T-helper 2 cell (primary cell): ENCODE measurements at places on chromosomes 1 and 21.

- no peak for DNase-seq
Measured at GRCh38 chr1:96253246-96254035, 468.1 kb upstream of the PTBP2 start.

DNA sequence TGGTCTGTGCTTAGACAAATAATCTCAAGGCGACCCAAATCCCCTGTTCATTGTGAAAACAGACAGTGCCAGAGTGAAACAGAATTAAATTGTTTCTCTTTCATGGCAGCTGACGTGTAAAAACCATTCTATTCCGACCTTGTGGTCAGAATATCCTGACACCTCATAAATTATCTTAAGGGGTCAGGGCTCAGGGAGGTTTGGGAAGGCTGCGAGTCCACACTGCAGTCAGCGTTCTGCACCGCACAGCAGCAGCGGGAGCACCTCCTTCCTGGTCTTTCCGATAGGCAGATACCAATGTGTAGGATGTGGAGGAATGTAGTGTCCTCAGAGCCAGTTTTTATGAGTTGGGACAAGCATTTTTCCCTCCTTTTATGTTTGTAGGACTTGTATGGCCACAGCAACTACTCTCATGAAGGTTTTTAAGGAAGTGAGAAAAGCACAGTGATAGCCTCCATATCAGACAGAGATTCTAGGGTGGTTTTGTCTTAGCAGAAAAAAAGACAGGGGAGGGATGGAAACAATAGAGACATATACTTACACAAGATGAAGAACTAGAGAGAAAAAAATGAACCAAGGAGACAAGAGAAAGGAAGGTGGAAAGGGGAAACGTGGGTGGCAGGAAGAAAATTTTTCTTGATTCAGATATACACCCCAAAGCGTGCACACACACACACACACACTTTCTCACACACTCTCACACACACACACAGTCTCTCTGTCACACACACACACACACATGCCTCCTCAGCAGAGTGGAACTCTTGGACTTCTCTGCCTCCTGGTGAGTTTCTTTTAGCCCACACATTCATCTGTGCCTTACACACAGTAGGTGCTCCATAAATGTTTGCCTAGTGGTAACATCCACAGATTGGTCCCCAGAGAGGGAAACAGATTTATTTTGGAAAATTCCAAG, 68.6 kb downstream of the NTMT2 start:
- DNase-seq: no peak

DNA sequence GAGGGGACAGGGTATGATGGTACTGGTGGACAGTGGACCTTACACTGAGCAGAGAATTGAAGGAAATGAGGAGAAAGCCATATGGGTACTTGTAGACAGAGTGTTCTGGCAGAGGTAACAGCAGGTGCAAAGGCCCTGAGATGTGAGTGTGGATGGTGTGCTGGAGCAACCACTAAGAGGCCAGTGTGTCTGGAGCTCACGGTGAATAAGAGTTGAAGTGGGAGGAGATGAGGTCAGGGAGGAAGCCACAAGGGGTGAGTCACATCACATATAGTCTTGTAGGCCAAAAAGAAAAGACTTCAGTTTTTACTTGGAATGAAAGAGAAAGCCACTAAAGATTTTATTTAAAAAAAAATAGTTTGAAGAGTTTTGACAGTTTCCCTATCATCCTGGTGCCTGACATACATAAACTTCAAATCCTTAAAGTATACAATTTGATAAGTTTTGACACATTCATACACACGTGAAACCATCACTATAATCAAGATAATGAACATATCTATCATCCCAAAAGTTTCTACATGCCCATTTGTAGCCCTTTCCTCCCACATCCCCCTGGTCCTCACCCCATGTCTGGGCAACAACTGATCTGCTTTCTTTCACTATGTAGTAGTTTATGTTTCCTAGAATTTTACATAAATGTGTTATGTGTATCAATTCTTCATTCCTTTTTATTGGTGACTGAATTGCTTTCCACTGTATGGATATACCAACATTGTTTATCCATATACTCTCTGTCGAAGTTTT, 148.4 kb downstream of the GPATCH2 start:
- peak; percentile 89 for DNase-seq

- DNase-seq: no peak
Measured at GRCh38 chr21:41727784-41728763, 38.8 kb downstream of the RIPK4 start.

DNA sequence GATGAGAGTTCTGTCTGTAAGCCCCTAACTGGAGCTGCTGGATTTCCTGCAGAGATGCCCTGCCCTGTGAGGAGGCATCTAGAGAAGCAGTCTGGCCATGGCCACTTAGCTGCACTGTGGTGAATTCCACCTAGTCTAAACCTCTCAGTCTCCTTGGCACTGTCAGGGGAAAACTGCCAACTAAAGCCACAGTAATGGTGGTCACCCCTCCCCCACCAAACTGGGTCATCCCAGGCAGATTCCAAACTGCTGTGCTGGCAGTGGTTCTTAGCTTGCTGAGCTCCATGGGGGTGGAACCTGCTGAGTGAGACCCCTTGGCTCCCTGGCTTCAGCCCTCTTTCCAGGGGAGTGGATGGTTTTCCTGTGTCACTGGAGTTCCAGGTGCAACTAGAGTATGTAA, 740.6 kb downstream of the RWDD3 start:
- no peak for DNase-seq

GRCh38 chr1:110636149-110636935, 30.2 kb upstream of the KCNA2 start:
- no peak for DNase-seq

- no peak for DNase-seq
Measured at GRCh38 chr1:205256951-205257625, 29.3 kb downstream of the TMCC2 start.

DNA sequence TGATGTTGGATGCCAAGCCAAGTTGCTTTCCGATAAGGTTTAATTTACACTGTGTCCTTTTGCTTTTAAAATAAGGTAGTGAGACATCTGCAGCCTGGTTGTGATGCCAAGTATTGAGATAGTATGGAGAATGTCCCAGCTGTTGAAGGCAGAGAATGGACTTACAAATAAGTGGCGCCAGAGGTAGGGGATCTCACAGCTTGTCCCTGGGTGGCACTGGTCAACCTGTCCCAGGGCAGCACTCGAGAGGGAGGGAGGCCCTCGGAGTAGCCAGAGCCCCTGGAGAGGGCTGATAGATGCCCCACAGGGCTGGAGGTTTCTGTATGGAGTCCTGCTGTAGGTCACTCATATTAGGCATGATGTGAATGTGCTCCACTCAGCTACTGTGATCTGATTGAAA, 98.5 kb downstream of the GALNT2 start:
- DNase-seq: no peak

DNA sequence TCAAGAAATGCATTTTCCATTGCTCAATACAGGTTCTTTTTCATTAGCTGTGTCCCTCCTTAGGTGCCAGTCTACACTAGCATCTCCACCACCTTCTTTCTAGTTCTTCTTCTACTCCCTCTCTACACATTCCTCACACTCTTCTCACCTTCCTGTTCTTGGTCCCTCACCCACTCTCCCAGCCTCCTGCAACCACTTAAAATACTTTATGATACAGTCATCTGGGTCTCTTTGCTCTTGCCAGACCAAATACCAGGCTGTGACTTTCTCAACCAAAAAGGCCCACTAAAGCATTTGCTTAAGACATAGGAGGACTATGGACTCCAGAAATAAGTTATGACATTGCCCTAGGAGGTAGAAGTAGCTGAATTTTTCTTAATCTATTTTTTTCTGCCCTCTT, 35.1 kb downstream of the PIGM start:
- DNase-seq: no peak

- DNase-seq: no peak
Measured at GRCh38 chr1:30061292-30062220, 661.8 kb downstream of the MATN1 start.

DNA sequence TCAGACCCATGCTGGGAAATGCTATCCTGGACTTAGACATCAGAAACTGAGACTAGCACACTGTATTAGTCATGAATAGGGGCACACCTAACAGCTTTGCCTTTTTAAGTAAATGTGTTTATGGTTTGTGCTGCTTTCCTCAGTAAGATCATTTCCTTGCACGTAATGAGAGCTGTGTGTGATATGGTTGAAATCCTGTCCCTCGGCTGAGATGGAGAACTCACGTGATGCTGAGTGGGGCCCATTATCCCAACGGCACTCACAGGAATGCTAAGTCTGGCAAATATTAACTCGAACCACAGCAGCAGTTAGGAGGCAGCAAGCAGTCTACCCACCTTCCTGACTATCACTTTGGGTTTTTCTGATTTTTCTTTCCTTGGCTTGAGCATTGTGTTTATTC, 38.2 kb downstream of the BCL9 start:
- DNase-seq: no peak

- DNase-seq: no peak
Measured at GRCh38 chr1:12505639-12506280, 112.2 kb downstream of the DHRS3 start.

GRCh38 chr1:66690666-66691381, 61.4 kb upstream of the DYNLT5 start:
- no peak for DNase-seq

GRCh38 chr1:228424685-228425660, 8.3 kb upstream of the TRIM17 start:
- no peak for DNase-seq

GRCh38 chr1:32770221-32770731, 46.9 kb downstream of the YARS1 start:
- no peak for DNase-seq

DNA sequence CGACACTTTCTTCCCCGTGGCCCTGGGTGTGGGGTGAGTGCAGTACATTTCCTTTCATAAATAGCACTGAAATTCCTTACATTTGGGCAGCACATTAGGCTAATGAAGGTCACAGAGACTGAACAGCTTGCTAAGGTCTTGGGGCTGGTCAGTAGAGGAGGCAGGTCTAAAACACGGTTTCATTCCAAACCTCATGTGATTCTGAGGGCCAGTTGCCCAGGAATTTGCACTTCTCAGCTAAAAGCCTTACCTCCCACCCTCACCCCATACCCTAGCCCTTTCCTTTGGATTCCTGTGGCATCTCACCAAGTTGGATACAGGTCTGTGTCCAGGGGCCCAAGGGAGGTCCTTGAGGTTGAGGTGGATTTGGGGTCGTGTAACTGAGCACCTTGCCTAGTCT, 147.8 kb upstream of the CD34 start:
- no peak for DNase-seq

- no peak for DNase-seq
Measured at GRCh38 chr1:7656557-7657215, 114.4 kb upstream of the VAMP3 start.

GRCh38 chr1:36035154-36035553, 48.7 kb upstream of the TEKT2 start:
- DNase-seq: no peak

DNA sequence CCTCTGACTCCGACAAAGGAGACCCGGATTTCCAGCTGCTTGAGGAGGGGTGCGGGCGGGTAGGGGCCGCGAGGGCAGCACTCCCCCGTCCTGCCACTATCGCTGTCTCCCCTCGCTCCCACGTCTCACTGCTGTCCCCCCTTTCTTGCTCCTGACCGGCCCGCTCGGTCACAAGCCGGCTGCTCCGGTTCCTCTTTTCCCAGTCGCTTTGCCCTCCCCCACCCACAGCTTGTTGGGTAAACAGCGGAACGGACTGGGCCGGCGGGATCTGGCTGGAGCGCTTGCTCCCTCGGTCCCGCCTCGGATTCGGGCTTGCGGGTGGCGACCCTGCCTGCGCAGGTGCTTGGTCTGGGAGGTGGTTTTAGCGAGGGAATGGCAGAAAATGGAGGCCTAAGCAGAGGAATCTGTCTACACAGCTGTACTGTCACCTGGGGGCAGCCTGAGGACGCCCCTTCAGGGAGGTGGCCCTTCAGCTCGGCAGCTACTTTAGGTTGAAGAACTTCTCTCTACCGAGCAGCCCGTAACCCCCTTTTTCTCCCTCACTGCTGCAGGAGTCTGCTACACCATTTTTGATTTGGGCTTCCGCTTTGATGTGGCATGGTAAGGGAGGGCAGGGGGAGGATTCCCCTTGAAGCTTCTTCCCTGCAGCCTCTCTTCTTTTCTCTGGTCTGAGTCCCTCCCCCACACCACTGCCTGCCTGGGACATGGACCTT, 645 bp downstream of the ATP6V0B start:
- DNase-seq: peak; percentile 36

DNA sequence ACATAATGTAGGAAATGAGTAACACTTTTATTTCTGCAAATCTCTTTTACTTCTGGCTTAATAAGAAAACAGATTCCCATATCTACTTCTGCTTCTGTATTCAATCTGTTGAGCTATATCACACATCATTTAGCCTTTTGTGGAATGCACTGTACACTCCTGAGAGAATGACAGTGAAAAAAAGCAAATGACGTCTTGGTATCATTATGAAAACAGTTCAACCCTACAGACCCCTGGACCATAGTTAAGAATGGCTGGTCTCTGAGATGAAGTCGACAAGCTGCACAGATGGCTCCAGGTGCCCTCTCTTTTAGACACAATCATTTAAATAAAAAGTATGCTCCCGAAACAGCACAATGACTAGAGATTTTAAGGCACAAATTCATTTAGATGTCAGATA, 247.0 kb downstream of the RERE start:
- no peak for DNase-seq

- DNase-seq: no peak
Measured at GRCh38 chr1:189500778-189501177, 976.9 kb downstream of the BRINP3 start.

- no peak for DNase-seq
Measured at GRCh38 chr1:43936431-43937151, 3.0 kb downstream of the ARTN start.

DNA sequence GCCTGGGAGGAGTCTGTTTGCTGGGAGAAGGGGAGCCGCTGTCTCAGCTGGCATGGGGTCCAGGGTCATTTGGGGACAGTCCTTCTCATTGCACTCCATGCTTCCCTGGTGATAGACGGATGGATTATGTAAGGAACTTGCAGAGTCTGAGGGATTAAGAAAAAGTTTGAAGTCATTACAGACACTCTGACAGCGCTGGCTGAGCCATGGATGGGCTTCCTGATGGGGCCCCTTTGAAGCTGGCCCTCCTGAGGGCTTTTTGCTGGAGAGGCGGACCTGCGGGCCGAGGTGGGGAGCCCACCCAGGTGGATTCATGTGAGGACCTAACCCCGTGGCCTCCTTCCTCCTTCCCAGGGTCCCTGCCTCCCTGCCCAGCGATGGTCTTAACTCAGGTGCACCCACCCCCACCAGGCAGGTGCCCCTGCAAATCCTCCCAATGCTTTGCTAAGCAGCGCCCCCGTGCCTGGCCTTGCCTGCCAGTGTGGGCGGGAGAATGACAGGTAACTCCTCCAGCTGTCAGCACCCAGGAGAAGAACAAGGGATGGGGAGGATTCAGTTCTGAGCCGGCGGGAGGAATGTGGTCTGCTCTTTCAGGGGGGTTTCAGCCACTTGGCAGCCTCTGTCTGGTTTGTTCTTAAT, 24.2 kb upstream of the C1orf174 start:
- DNase-seq: no peak

- DNase-seq: no peak
Measured at GRCh38 chr21:22399681-22400514, 1401.7 kb downstream of the NCAM2 start.

GRCh38 chr1:55301912-55302311, 86.7 kb upstream of the USP24 start:
- no peak for DNase-seq
